ENCODE measurements at places on chromosomes 13 and 19.

DNA sequence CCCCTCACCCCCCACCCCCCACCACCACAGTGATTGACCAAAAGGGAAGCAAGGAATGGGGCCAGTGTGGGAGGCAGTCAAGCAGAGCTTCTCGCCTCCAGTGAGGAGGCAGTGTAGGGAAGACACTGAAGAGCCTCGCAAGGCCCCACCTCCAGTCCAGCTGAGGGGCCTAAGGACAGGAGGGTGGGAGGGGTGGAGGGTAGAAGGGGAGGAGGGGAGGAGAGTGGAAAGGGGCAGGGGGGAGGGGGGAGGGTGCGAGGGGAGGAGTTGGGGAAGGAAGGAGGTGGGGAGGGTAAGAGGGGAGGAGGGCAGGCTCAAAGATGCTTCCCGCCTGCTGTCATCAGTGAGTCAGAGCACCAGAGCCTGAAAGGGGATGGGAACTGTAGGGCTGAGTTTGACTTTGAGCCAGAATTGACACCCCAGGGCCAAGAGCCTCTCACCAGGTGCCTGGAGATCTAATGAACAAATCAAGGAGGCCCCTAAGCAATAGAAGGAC is 786.2 kb downstream of the UQCRFS1 start:
- DNase-seq: no peak

DNA sequence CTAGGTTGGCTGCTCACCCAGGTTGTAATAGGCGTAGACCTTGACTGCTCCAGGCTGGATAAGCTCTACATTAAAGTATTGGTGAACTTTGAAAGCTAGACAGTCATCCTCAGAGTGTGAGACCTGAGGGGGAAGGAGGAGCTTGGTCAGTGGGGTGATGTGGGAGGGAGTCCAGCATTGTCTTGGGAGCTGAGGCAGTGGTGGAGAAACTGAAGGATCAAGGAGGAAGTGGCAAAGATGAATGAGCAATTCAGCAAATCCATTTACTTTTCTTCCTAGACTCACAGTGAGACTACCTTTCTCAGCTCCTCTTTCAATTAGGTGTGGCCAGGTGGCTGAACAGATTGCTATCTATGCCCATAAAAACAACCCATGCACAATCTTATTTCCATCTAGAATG is 10.2 kb upstream of the TNFSF14 start:
- no peak for DNase-seq

DNA sequence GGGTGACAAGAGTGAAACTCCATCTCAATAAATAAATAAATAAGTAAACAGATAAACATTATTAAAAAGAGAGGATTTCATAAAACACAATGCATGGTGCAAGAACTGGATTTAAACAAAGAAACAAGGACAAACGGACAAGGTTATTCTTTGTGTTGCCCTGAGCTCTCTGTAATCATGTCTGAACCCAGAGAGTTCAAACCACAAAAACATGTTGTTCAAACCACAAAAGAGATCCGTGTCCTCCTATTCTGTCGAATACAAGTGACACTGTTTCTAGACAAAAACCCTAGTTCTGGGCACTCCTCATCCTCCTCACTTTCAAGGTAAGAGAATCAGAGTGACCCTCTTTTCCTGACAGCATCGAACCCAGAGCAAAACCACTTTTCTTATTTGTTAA is 4.6 kb upstream of the TPRX2 start:
- no peak for DNase-seq

GRCh38 chr13:27868641-27869435 is 51.0 kb upstream of the PDX1 start:
- no peak for DNase-seq

- DNase-seq: no peak
Observed at GRCh38 chr13:36414461-36414860, 17.8 kb upstream of the CCNA1 start.

DNA sequence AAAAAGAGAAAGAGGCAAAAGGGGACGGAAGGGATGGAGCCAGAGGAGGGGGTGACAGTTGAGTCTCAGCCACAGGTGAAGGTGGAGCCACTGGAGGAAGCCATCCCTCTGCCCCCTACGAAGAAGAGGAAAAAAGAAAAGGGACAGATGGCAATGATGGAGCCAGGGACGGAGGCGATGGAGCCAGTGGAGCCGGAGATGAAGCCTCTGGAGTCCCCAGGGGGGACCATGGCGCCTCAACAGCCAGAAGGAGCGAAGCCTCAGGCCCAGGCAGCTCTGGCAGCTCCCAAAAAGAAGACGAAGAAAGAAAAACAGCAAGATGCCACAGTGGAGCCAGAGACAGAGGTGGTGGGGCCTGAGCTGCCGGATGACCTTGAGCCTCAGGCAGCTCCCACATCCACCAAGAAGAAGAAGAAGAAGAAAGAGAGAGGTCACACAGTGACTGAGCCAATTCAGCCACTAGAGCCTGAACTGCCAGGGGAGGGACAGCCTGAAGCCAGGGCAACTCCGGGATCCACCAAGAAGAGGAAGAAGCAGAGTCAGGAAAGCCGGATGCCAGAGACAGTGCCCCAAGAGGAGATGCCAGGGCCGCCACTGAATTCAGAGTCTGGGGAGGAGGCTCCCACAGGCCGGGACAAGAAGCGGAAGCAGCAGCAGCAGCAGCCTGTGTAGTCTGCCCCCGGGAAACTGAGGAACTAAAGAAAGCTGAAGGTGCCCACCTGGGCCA is 2.5 kb downstream of the POLR1G start:
- no peak for DNase-seq

Data from DMS 273 treated with DMSO at 0.1 percent for 48 hours (cell line).